C1 segment of cervical spinal cord (tissue), 14 donors: ENCODE measurements at places on chromosomes 12 and 14.

DNA sequence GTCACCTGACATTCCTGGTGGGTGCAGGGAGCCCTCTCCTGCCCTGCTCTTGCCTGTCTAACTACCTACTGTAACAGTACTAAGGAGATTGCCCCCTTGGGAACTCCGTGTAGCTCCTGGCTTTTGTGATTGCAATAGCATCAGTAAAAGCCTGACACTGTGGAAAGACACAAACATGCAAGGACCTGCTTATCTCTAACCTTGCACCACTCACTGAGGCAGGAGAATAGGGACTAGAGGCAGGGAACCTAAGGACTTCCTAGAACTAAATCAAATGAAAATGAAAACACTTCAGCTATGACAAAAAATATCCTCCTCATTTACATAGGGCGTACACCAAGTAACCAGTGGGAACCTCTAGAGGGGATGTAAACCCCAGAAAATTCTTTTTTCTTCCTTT is 28.5 kb downstream of the TUBA1A start:
- no peak for DNase-seq

DNA sequence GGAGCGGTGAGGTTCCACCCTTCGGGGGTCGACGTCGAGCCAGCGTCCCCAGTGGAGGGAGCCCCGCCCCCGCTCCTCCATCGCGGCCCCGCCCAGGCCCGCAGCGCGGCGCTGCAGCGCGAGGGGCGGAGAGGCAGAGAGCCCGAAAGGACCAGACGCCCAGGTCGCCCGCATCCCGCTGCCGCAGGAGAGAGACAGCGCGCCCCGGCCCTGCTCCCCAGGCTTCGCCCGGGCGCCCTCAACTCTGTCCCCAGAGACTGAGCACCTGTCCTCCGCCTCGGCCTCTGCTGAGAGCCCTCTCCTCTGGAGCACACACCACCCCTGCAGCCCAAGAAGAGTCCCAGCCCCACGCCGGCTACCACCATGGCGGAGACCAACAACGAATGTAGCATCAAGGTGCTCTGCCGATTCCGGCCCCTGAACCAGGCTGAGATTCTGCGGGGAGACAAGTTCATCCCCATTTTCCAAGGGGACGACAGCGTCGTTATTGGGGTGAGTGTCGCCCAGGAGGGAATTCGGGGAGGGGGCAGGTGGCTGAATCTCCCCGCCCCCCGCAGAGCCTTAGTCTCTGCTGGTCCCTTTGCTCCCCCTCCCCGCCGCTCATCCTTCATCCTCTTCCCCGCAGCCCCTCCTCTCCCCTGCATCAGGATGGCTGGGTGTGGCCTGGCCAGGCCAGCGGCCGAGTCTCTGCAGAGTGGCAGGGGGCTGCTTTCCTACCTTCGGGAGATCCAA is at the start of gene KIF5A:
Gene KIF5A, plus strand, starts transcription at position 136 of the 732 bp plus-strand sequence. Its CDS starts 228 bp downstream, at position 364.
- DNase-seq: no peak

DNA sequence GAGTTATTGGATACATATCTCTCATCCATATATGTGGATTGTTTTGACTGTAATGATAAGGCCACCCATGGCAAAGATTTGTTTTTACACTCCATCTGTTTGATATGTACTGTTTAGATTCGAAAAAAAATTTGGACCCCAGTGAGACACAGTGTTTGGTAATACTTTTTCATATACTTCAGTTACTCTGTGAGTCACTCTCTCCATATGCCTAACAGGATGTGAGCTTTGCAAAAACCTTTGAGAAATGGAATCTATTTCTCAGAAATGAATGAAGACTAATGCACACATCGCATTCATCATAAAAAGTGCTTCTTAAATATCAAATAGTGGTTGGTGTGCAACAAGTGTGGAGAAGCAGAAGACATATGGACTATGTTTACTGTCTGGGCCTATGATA is 781.5 kb downstream of the SLC6A15 start:
- no peak for DNase-seq

DNA sequence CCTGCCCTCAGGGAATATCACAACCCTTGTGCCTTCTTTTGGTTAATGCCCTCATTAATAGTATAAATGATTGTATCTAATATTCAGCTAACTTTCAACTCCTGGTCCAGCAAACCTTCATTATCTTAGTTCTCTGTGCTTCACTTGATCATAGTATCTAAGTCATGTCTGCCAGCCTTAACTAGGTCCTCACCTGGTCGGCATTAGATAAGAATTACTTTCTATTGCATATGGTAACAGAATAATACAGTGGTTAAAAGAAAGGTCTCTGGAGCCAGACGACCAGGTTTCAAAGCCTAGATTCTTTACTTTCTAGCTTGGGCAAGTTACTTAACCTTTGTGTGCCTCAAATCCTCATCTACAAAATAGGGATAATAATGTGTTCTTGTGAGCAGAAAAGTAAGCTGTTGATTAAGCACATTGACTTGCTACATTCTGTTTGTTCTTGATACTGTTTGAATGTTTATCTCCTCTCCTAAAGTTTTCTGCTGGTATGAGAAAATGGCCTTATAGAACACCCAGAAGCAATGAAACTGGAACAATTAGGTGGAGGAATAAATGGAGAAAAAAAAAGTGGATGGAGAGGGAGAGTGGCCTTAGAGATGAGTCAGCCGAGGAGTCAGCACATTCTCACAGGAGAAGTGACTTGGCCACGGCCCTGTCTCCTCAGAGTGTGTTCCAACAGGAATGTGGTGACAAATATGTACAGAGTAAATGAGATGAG is 176.1 kb downstream of the SLC25A21 start:
- DNase-seq: no peak

DNA sequence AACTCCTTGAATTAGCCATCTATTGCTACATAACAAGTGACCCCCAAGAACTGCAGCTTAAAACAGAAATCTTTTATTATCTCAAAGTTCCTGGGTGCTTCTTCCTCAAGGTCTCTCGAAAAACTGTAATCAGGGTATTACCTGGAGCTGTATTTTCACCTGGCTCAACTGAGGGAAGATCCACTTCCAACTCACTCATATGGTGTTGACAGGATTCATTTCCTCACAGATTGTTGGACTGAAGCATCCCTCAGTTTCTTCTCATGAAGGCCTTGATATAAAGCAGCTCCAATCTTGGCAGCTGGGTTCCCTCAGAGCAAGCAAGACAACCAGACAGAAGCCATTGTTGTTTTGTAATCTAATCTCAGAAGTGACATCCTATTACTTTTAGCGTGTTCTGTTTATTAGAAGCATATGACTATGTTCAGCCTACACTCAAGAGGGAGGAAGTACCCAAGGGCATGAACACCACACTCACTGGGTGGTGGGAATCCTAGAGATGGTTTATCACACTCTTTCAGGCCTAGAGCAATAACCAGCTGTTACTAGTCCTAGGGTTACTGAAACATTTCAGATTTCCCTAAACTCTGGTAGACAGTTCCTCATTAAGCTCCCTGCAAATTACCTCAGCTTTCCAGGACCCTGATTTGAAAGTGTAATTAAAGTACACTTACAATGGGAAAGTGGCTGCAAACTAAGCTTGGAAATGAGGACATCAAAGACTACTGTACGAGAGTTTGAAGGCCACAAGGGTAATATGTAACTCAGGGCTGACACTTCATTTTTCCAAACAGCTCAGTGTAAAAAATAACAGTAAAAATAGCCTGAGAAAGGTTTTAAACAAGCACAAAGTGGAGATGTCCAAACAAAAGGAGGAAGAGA is 222.2 kb downstream of the SEC23A start:
- DNase-seq: no peak

- peak; percentile 65 for DNase-seq
These were observed 627 bp downstream of the CPM start for GRCh38 chr12:68932128-68932960.

GRCh38 chr14:92847278-92847677 is 53.2 kb downstream of the GOLGA5 start:
- no peak for DNase-seq

DNA sequence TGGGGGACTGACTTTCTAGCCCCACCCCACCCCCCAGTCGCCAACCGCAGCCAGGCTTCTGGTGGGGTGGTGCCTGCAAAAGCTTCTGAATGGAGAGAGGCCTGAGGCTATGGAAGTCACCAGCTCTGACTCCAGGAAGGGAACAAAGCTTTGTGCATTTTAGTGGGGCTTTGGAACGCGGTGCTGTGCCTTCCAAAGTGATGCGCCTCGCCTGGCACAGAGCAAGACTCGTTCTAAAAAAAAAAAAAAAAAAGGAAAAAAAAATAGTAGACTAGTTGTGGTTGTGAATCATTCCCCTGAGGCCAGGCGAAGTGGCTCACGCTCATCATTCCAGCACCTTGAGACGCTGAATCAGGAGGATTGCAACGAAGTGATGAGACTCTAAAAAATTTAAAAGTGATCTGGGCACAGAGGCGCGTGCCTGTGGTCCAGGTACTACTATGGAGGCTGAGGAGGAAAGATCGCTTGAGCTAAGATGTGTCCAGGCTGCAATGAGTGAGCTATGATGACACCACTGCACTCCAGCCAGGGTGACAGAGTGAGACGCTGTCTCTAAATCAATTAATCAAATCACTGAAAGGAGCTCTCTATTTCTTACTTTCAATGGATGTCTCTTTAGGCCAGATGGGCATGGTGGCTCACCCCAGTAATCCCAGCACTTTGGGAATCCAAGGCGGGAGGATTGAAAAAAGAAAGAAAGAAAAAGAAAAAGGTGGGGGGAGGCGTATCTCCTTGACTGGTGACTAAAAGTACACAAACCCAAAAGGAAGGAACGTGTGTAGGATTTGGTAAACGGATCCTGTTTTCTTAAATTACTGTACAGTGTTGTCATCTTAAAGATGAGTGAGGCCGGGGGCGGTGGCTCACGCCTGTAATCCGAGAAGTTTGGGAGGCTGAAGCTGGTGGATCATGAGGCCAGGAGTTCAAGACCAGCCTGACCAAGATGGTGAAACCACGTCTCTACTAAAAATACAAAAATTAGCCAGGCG is 259.6 kb upstream of the ALG10B start:
- DNase-seq: no peak

GRCh38 chr12:51048661-51049251 is 629 bp downstream of the LETMD1 start:
- DNase-seq: no peak

DNA sequence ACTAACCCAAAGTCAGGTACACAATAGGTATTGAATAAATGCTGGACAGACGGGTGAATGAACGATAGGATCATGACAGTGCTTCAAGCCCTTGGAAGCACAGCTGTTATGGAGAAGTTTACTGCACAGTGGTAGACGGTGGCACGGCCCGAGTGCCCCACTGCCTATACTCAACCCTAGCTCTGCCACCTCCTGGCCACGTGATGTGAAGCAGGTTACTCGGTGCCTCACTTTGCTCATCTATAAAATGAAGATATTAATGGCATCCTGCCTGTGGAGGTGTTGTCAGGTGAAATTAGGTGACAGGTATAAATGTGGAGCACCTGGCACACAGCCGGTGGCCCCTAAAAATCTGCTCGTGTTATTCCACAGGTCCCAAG is 5.8 kb downstream of the ASB2 start:
- no peak for DNase-seq

DNA sequence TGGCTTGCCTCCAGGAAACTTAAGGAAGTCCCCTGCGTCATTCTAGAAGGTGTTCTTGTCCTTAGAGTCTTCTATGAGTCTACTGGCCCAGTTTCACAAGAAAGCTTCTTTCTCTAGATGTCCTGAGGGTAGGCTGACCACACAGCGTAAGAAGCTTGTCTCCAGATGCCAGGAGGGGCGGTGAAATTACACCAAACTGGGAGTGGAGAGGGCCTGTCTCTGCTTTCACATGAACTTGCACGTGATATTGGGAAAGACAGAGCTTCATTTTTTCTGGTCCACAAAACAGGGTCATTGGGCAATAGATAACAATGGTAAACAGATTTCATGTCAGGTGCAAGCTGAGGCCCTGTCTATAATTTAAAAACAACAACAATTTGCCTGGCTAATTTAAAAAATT is 85.7 kb upstream of the TBX3 start:
- no peak for DNase-seq

DNA sequence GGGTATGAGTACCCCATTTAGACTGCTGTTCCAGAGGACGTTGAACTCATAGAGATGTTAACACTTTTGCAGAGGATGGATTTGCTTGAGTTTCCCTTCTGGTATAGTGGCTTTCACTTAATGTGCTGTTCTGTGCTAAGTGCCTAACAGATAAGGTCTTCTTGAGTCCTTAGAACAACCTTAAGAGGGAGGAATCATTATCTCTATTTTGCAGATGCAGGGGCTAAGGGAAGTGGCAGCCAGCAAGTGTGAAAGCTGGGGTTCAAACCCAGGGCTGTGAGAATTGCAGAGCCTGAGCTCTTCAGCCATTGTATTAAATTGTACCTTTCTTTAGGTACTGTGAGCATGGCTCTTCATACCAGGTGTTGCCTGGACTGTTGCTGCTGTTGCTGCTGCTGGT is 122.1 kb upstream of the NRXN3 start:
- no peak for DNase-seq

- DNase-seq: no peak
These were observed 22.2 kb downstream of the SLC41A2 start for GRCh38 chr12:104935886-104936285.

- DNase-seq: no peak
These were observed 618.6 kb downstream of the AACS start for GRCh38 chr12:125683748-125684381.

DNA sequence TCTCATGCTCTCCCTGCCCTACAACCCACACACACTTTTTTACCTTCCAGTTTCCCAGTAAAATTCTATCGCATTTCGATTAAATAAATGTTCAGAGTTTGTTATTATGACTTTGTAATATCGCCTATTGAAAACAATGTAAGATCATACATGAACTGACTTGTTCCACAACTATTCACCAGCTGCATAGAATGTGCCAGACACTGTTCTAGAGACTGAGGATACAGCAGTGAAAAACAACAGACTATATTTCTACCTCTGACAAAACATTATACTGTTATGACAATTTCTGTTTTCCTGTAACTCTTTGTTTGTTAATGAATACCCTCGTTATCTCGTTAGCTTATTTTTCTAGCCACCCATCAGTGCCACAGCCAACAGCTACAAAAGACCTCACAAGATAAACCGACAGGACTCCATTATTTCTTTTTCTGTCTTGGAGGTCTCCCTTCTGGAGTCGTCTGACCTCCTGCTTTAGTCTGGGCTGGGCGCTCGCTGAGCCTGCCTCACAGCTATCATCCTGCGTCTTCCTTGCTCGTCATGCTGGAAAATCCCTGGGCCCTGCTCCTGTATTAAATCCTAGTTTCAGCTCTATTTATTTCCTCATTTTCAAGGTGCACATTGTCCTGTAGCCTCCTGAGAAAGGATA is 498.9 kb downstream of the DIO2 start:
- no peak for DNase-seq

DNA sequence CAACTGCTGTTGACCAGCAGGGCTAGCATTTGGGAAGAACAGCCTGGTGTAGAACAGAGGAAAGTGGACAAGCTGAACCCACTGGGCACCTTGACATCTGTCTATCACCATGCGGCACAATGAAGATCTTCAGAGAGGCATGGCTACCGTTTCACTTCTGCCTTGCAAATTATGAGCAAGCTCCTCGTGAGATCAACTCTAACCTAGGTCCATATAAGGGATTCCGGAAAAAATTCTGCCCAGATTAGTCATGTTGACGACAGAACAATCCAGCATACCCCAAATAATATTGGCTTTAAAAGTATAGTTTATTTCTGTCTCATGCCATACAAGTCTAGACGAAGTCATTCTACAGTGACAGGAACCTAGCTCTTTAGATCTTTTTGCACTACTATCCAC is 91.6 kb upstream of the ATF7IP start:
- DNase-seq: no peak

GRCh38 chr12:59080101-59080500 is 159.8 kb upstream of the LRIG3 start:
- no peak for DNase-seq
